ENCODE measurements at places on chromosomes 2 and 18.

GRCh38 chr2:172944022-172944793 is 131.4 kb upstream of the MAP3K20 start:
- no peak for DNase-seq

- no peak for DNase-seq
Observed at GRCh38 chr2:98489971-98490962, 45.6 kb downstream of the INPP4A start.

GRCh38 chr2:66442516-66443185 is 7.7 kb downstream of the MEIS1 start:
- DNase-seq, result no peak

GRCh38 chr2:189439342-189439741 is 1.9 kb upstream of the WDR75 start:
- DNase-seq, result no peak

DNA sequence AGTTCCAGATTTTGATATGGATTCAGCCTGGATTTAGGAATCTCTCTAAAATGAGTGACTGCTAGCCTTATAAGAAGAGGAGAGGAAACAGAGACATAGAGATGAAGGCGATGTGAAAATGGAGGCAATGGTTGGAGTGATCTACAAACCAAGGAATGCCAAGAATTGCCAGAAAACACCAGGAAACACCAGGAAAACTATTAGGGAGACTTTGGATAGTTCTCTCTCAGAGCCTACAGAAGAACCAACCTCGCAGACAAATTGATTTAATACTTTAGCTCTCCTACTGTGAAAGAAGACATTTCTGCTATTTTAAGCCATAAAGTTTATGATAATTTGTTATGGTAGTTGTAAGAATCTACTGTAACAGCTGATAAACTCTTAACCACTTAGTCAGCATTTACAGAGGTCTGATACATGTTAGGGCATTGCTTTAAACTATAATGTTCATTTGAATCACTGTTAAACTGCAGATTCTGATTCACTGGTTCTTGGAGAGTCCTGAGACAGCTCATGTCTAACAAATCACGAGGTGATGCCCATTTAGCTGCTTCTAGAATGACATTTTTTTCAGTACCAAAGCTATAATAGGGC is 1702.6 kb upstream of the LRRTM1 start:
- DNase-seq, result no peak

GRCh38 chr2:169838743-169839489 is 11.7 kb downstream of the UBR3 start:
- DNase-seq, result no peak

DNA sequence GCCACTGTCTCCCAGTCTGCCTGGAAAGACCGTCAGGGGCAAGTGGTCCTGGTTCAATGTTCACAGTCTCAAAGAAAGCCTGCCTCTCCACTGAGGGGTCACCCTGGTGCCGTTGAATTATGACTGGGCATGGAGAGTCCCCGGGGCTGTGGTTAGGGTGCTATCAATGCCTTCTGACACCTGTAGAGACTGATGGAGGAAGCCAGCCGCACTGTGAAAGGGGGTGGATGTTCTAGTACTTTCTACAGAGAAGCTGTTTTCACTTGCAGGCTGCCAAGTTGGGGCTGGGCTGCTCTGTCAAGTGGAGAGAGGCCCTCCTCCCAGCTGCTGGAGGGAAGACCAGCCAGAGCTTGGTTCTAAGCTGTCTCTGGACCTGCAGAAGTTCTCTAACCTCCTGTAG is 80.5 kb downstream of the BCL2L11 start:
- DNase-seq, result no peak

GRCh38 chr2:24304098-24304497 is 56.2 kb downstream of the ITSN2 start:
- no peak for DNase-seq
